ENCODE measurements at places on chromosomes 3 and 15. TPM values are rescaled to one million over a fixed set of nuclear protein-coding genes. Genes with fewer than 3 reads are reported as not detected.

ASTE1 gene
- total RNA-seq = 8.1 TPM

GOLGA8M gene
- 2.9 TPM for total RNA-seq

CLDN1 gene
- 5.2 TPM for total RNA-seq

TPRG1 gene
- total RNA-seq = 23.4 TPM

SCN11A gene
- 0.27 TPM for total RNA-seq

DNA sequence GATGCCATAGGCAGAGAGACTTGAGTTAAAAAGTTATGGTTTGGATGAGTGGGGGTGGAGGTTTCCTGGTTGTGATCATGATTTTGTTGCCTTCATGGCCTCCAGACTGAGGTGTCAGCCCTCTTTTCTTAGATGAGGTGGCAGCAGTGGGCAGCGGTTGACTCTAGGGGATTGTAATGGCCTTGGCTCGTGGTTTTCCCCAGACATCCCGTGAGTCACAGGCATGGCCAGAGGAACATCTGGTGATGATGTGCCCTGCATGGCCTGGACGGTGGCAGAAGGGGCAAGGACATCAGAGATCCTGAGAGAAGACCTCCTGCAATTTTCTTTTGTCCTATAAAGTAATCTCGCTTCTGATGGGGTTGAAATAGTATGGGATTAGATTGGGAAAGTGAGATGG, 12.4 kb downstream of the RETNLB start:
- no peak for DNase-seq

GRCh38 chr3:177729956-177730681, 532.8 kb upstream of the TBL1XR1 start:
- DNase-seq = no peak

DNA sequence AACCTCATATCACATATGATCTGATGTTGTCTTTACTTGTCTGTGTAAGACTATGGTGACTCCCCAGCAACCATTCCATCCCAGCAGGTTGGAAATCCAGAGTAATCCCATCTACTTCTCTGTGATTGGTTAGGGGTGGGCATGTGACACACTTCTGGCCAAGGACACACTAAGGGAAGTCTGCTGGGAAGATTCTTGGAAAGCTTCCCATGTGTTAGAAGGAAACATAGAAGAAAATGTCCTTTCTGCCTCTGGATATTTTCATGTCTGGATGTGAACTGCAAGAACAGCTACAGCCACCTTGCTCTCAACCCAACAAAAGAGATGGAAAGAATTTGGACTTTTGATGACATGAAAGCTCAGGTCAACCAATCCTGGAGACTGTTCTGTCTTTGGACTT, 2.6 kb upstream of the UBE2Q2 start:
- DNase-seq = no peak

- no peak for DNase-seq
These were observed 40.4 kb upstream of the CHMP2B start for GRCh38 chr3:87186608-87187159.

DNA sequence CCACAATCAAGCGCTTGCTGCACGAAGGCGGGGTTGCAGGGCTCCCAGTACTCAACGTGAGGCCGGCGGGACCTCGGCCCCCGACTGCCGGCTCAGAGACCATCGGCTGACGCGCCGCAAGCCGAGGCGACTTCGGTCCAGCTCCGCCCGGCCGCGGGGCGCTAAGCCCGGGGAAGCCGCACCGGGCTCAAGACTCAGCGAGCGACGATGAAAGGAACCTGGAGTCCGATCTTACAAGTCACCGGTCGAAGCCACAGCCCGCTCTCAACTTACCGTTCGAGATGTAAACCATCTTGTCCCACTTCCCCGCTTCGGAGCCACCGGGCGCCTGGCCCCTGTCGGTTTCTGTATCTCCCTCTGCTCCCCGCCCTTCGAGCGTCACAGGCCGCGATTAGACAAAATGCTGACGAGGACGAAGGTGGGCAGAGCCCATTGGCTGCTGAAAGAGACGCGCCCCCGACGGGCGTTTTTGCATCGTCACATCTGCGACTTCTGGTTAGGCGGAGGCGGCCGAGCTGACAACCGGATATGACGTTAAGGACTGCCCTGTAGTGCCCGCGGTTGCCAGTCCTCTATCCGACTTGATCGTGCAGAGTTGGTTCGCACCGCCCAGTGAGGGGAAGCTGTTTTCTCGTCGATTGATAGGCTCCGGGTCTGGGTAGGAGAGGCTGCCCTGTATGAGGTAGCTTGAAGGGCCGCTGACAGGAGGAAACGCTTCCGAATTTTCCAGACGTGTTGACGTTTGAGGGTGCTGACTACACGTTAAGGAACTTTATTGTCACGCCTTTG, at the start of gene SELENOK:
TSS of gene SELENOK (minus strand) at position 363 of the 789 bp plus-strand sequence.
- DNase-seq = peak; percentile 100

DNA sequence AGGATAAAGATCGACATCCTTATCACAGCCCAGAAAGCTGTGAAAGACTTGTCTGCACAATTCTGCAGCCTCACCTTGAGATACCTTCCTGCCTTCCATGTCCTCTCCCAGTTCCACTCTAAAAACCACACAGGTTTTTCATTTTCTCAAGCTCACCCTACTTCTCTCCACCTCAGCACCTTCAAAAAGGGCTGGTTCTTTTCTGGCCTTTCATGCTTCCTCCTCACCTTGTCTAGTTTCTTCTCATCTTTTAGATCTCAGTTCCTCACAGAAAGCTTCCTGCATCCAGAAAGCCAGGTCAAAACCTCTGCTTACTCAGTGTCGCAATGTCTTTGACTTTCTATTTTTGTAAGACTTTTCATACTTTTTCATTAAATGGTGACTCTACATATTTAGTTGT, 140.2 kb upstream of the STT3B start:
- no peak for DNase-seq

- no peak for DNase-seq
These were observed 262.0 kb downstream of the SHOX2 start for GRCh38 chr3:157844216-157844615.

DNA sequence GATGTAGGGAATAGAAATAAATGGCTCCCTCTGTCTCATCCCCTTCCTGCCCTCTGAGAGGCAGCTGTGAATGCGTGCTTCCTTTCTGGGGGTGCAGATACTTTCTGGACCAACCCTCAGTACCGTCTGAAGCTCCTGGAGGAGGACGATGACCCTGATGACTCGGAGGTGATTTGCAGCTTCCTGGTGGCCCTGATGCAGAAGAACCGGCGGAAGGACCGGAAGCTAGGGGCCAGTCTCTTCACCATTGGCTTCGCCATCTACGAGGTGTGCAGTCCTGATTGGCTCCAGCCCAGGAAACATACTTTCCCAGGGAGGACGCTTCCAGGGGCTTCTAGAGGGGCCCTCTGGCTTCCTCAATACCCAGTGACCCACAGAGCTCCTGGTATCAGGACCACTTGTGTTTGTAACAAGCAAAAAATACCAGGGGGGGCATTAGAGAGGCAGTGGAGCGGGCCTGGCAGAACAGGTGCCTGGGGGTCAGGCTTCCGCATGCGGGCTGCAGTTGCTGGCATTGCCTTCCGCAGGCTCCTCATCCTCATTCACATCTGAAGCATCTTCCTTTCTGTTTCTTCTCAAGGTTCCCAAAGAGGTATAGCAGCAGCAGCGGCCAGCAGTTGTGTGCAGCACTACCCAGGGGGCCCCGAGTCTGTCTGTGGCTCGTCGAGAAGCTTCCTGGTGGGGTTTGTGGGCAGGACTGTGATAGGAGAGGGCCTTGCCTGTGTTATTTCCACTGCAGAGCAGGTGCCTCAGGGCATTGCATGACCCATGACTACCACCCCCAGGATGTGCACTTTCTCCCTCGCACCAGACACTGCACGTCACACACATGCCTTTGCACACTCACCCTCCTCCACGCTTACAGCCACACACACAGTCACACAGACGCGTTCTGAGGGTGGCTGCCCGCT, 42.5 kb downstream of the CAPN3 start:
- no peak for DNase-seq

DNA sequence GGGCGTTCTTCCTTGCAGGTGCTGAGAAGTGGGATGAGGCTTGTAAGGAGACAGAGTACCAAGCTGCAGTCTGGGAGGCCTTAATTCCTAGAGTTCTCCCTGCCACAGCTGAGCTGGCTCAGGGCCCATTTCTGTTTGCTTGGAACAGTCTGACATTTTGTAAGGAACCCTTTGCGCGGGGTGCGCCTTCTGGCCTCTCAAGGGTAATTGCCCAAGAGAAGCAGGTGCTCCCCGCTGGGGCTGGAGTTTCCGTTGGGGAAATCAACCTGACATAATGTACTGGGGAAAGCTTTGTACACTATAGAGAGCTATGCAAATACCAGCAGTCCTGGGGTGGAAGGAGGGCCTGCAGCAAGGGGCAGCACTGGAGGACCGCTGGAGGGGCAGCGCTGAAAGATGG, 83.6 kb downstream of the HMG20A start:
- peak; percentile 78 for DNase-seq

- DNase-seq = no peak
These were observed 155.4 kb downstream of the PDZRN3 start for GRCh38 chr3:73469331-73469730.

GRCh38 chr15:28904003-28904402, 18.2 kb downstream of the APBA2 start:
- DNase-seq = no peak

DNA sequence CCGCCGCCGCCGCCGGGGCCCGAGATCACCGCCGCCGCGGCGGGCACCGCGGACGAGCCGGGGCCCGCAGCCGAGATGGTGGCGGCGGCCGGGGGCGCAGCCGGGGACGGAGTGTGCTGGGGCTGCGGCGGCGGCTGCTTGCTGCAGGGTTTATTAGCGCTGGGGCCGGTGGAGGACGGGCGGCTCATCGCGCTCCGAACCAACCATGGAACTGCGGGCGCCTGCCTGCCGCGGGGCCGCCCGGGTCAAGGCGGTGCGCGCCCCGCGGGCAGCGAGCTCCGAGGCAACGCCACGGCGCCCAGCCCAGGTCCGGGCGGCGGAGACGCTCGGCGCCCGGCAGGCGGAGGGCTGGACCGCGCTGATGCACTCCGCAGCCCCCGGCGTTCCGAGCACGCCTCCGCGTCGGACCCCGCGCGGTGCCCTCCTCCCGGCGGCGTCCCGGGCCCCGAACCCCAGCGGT, 277 bp downstream of the SIAH2 start:
- DNase-seq = no peak

All from lower lobe of right lung (tissue), 2 donors.